Activated naive CD4-positive, alpha-beta T cell treated with anti-CD3 and anti-CD28 coated beads for 36 hours (primary cell): ENCODE measurements at places on chromosomes 2 and 18.
A peak's percentile ranks its signal among the peaks of the same experiment; 100 is the strongest.

- DNase-seq, result no peak
These were observed 57.2 kb downstream of the FAM171B start for GRCh38 chr2:186751078-186751477.

DNA sequence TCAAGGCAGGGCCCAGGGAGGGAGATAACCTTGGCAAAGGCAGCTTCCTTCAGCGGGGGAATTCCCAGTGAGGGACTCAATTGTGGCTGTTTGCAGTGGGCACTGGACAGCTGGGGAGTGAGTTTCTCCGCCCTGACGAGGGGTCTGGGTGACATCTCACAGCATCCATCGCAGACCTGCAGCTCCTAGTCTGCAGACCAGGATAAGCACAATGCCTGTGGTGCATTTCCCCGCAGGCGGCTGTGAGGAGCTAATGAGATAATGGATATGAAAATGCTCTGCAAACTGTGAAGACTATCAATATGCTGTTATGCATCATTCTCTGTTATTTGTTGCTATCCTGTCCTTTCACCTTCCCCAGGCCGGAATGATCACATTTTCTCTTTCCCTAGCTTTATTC lies 30.0 kb upstream of the CYP1B1 start:
- DNase-seq, result no peak

GRCh38 chr18:53817976-53818950 lies 406.2 kb downstream of the MBD2 start:
- DNase-seq, result no peak

- DNase-seq, result peak; percentile 7
These were observed 393.8 kb upstream of the LYPD1 start for GRCh38 chr2:133063775-133064174.

DNA sequence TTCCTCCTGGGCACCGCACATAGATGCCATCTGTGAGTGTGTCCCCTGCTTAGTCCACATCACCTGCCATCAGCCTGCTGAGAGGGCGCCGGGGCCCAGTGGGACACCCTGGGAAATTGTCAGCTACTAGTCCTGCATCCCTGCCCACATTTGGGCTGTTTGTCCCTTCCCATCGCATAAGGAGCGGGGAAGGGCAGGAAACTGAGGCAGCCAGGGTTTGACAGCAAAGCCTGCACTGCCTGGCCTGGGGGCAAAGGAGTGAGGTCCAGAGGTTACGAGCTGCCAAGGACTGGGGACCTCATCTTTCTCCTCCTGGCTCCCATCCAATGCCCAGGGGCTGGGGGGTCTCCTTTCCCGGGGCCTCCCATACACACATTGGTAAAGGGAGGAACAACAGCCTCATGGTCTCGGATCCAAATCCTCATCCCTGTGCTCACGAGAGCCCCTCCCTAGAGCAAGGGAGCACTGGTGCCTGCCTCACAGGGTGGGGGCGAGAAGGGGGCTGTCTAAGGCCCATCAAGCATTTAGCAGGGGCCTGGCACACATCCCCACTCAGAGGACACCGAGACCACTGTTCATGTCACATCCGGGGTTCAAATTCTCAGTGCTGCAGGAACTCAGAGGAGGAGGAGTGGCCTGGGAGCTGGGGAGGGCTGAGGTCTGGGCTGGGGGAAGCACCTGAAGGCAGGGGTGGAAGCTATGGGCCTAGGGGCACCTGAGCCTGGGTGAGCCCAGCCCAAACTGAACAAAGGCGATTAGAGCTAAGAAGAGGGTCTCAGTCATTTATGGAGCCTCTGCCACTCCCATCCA lies 113.8 kb downstream of the SMAD7 start:
- DNase-seq, result no peak

GRCh38 chr2:173090276-173090877 lies 14.7 kb downstream of the MAP3K20 start:
- DNase-seq, result no peak

DNA sequence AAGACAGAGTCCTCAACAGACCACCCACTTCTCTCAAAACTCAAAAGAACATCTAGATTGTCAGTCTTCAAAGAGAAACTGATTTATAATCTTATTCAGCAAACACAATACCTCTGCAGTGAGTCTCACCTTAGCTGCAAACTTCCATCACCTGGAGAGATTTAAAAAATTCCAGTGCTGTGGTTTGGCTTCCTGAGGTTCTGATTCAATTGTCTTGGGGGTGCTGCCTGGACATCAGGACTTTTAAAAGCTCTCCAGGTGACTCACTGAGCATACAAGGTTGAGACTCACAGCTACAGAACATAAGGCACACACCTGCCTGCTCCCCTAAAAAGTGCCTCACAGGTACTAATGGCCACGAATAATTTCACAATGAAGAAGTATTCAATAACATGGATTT lies 40.3 kb downstream of the RNF152 start:
- no peak for DNase-seq

- DNase-seq, result no peak
These were observed 46.1 kb downstream of the EDAR start for GRCh38 chr2:108942888-108943287.

DNA sequence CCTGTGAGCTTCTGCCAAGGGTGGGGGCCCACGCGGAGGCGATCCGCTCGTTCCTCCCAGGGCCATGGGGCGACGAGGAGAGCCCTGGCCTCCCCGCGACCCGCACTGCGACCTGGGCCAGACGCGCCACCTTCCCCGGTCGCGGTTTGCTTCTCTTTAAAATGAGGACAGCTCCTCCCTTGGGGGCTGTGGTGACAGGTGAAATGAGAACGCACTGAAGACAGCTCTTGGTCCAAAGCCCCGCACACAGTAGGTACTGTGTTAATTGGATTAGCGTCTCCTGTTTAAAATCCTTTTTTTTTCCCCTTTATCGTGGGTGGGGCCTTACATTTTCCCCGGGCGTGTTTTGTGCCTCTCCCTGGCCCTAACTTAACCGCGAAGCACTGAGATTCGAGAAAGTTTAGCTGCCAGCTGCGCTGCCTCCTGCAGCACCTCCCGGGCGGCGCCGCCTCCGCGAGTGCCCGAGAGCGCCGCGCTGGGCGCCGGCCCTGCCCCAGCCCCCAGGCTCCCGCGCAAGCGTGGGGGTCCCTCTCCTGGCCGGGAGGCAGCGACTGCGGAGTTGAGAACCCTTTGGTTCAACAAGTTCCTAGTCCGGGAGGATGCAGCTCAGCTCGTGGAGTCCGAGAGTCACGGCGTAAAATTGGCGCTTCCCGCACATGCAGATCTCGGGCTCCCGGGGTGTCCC lies 1.1 kb downstream of the HPCAL1 start:
- DNase-seq, result peak; percentile 54

DNA sequence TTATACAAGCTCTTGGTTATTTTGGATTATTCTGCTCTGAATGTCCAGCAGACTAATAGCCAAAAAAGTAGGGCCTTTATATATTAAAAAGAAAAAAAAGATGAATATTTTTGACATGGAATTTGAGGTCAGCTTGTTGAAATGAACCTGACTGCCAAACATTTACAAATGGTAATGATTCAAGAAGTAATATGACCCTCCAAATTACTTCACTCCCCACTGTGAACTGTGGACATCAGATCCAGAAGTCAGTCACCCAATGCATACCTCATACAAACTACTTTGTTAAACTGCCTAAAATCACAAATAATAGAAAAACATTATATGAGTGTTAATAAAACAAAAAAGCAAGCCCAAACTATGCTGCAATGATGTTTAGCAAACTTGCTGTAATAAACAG lies 10.0 kb downstream of the EPG5 start:
- DNase-seq, result no peak

DNA sequence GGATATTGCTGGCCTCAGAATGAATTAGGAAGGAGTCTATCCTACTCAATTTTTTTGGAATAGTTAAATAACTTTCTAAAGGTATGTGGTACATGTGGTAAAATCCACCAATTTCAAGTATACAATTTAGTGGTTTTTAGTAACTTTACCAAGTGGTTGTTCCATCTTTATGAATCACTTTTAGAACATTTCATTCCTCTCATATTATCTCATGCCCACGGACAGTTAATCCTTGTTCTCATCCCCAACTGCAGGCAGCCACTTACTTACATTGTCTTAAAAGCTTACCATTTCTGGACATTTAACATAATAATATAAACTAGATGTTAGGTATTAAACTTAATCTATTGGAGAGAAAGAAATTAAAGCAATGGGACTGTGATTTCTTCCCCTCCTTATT lies 146.3 kb upstream of the ZC3H15 start:
- no peak for DNase-seq

DNA sequence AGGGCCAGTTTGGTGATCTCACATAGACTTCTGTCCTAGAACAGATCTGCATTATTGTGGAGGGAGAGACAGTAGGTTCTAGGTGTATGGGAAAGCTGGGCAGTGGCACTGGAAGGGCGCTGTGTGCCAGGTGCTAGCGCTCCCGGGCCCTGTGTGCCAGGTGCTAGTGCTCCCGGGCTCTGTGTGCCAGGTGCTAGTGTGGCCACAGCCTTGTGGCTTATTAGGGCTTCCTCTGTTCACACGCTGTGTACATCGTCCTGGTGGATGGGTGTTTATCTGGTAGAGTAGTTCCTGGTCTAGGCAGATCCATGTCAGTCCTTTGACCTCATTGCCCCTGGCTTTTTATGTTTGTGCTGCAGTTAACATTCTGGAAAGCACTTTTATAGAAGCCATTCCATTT lies 263.4 kb downstream of the AGAP1 start:
- DNase-seq, result no peak

DNA sequence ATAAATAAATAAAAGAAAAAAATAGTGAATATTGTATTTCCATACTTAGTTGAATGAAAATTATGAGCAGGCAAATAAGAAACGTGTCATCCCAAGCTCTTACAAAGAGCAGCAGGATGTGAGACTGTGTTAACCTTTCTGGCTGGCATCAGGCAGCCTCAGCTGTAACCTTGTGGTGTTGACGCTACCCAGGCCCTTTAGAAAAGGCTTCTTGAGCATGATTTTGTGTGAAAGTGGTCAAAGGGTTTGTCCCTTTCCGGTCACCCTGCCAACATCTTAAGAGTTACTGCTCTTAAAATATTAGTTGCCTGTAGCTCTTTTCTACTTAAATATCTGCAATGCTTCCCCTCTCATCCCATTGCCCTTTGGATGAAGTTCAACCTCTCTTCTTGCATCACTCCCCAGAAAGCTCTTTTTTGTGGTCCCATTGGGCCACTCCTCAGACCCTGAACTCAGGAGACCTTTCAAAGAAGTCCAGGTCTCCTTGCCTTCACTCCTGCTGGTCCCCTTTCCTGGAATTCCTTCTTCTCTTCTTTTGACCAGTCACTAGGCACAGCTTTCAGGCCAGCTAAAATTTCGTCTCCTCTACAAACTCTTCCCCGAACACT lies 35.0 kb downstream of the RHOB start:
- no peak for DNase-seq

DNA sequence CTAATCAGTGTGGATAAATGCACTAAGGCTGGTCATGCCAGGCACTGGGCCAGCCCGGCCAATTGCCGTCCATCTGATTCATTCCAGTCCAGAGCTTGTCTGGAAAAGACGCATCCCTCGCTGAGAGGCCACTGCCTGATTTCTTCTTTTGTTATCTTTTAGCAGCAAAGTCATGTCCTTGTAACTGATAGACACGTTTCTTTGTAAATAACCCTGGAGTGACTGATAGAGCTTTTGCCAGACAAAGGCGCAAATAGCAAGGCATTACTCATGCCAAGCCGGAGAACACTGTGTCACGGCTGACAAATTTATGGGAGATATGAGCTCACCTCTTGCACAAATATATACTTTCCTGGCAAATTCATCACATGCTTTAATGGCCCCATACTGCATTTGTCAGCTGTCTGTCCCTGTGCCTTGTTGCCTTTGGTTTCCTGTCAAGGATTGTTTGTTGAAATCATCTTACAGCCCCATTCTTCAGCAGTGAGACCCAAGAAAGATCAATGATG lies 164.4 kb downstream of the ETAA1 start:
- DNase-seq, result no peak

- peak; percentile 63 for DNase-seq
These were observed 68.6 kb upstream of the MAL start for GRCh38 chr2:94956797-94957391.

GRCh38 chr2:196183172-196183473 lies 11.7 kb upstream of the STK17B start:
- DNase-seq, result no peak

DNA sequence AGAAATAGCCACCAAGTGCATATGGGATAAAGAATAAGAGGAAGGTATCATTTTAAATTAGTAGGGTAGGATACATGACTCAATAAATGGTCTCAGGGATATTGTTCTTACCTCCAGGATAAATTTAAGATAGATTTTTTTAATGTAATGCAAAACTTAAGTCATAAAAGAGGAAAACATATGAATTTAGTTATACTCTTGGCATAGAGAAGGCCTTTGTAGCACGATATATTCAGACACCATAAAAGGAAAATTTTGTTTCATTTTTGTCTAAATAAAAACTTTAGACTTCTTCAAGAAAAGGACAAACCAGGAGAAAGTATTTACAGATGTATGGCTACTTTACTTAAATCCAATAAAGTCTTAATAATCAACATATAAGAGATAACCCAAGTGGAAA lies 78.5 kb upstream of the CAB39 start:
- DNase-seq, result no peak

GRCh38 chr2:170086117-170086688 lies 91.7 kb upstream of the MYO3B start:
- no peak for DNase-seq

- DNase-seq, result no peak
These were observed 460.7 kb upstream of the MEIS1 start for GRCh38 chr2:65974067-65974723.

GRCh38 chr18:10138719-10139118 lies 224.9 kb downstream of the VAPA start:
- DNase-seq, result no peak
